ENCODE measurements at places on chromosomes 7 and 10.

GRCh38 chr7:56023500-56023899, 27.7 kb downstream of the PSPH start:
- DNase-seq = no peak

DNA sequence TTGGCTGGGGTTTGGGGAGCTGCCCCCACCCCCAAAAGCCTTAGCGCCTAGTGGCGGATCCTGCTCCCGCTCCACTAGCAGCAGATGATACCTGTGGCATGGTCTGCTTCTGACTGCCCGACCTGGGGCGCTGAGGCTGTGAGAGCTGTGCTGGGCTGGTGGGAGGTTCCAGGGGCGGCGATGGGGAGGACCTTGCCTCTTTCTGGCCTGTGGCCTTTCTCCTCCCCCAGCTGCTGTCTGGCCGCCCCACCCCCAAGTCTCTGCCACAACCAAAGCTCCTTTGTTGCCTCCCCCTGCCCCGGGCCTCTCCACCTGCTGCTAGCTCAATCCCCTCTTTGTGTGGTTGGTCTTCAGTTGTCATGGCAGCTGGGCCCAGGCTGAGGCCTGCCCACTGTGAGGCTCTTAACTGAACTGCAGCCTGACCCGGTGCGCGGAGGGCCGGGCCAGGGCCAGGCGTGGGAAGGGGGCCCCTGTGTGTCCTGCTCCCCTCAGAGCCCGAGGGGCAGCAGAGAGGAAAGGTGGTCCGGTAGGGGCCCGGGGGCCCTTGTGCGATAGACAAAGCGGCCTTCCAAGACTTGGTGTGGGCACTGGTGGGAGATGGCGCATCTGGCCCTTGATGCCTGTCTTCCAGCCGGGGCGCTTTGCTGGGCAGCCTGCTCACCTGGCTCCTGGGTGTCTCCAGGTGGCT, 4.7 kb downstream of the ZNF775 start:
- no peak for DNase-seq

DNA sequence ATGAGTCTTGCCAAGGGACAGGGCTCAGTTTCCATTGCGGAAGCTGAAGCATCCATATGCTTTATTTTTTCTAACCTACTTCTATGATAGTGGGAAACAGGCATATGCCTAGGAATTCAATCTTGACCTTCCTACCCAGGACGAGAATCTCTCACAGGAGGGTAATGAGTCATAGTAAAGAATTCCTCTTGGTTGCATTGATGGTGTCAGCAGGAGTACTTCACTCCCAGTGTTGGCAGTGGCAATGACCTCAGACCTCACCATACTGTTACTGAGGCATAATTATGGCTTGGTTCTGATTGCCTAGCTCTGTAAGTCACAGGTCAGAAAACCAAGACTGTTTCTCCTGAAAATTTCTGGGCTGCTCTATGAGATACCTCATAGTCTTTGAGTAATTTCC, 552.9 kb downstream of the ARL4A start:
- DNase-seq = no peak

- no peak for DNase-seq
Measured at GRCh38 chr10:12484002-12484918, 134.9 kb downstream of the CAMK1D start.

DNA sequence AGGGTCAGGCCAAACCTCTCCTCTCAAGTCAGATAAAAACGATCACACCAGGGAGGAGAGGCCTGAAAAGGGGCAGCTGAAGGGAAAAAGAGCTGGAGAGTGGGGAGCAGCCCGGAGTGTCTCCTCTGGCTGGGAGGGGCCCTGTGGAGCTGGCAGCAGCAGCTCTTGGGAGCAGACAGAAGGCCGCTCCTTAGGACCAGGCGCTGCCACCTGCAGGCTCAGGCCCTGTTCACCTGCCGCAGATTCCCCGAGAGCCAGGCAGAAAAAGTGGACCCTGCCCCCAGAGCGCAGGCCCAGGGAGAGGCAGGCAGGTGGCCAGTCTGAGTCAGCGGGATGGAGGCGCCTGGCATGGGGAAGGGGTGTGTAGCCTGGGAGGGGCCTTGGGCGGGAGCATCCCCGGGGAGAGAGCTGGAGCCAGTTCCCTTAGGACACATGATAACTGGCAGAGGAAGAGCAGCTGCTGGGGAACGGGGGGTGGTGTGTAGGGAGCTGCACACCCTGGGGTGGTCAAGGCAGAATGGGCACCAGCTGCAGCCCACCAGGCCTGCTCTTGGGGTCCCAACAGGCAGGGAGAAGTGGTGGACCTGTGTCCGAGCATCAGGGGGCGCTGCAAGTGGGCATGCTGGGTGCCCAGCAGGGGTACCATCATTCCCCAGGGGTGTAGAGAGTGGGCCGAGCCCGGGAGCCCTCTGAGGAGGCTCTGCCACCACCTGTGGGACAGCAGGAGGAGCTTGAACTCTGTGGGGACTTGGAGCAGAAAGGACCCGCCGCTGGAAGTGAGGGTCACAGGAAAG, 177.2 kb upstream of the RHEB start:
- no peak for DNase-seq

DNA sequence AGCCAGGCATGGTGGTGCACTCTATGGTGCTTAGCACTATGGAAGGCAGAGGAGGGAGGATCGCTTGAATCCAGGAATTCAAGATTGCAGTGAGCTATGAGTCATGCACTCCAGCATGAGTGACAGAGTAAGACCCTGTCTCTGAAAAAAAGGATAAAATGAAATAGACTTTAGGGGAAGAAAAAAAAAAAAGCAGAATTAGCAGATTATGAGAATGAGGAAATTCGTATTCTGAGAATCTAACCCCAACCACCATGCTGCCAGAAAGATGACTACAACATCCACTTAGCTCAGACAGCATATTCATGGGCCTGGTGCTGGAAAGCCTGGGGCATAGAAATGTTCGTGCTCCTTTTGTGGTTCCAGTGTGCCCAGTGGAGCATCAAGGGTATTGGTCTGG, 63.3 kb downstream of the TMEM26 start:
- peak; percentile 4 for DNase-seq

DNA sequence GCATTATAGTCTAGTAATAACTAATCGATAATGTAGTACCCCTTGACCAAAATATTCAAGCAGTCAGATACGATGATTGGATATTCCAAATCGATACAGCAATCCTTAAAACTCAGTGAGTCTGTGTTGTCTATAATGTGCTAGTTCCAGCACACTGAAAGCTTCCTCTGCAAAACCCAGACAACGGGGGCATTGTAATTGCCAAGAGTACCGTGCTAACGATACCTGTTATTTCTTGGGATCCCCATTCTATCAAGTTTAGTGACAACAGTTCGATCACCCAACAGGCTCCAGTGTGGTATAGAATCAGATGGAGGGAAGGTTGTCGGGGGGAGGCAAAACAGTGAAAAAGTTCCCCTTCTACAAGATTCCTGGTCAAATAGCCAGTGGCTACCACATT, 865 bp downstream of the ZNF438 start:
- no peak for DNase-seq

GRCh38 chr7:128060018-128060417, 28.8 kb upstream of the LRRC4 start:
- DNase-seq = no peak
